ENCODE measurements at places on chromosomes 1 and 21. TPM values are rescaled to one million over a fixed set of nuclear protein-coding genes. Genes with fewer than 3 reads are reported as not detected.

Gene HLX
- 4.1 TPM for total RNA-seq

Gene CLDN17
- not detected for total RNA-seq

Gene HUNK
- total RNA-seq = 4.8 TPM

DNA sequence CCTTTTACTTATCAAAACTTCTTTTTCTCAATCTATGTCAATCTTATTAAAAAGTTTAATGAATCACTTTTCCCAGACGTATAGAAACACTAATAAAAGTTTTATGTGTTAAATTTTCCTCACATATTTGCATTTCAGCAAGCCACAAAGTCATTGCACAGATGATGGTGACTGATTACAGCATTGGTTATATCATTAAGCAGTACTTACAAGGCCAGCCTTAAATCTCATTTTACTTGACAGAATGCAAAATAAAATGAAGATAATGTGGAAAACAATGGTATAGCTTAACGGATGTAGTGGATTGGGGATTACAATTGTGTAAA, 39.5 kb downstream of the TMEM200B start:
- H3K4me3 ChIP-seq = no peak overlapping the region
- no peak for DNase-seq
- no peaks in the 10 kb centered on the region for H3K4me1 ChIP-seq
- H3K27me3 ChIP-seq = no peaks in the 10 kb centered on the region

DNA sequence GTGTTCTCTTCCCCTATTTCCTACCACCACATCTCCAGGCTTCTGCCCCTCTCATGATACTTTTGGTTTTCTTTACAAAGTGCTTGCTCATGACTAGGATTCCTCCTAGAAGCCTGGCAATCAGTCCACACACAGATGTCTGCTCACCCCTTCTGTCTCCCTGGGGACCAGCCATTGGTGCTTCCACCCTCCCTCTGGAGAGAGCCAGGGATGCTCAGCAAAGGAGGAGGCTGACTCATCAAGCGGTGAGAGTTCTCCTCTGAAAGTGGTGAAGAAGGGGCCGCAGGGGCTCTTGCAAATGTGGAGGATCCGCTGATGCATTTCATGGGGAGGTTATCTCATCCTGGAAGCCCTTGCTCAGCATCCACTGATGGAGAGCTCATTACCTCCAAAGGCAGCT, 14.5 kb downstream of the NT5C1A start:
- H3K27me3 ChIP-seq = no peaks in the 10 kb centered on the region
- peaks cover 26% of the 10 kb centered on the region for H3K4me1 ChIP-seq
- H3K4me3 ChIP-seq = no peak overlapping the region
- DNase-seq = no peak
- H3K36me3 ChIP-seq = peaks cover 9% of the 10 kb centered on the region

GRCh38 chr1:177410179-177410766, 239.5 kb downstream of the BRINP2 start:
- no peaks in the 10 kb centered on the region for H3K4me1 ChIP-seq
- no peak overlapping the region for H3K4me3 ChIP-seq
- no peaks in the 10 kb centered on the region for H3K36me3 ChIP-seq
- H3K27ac ChIP-seq = no peak overlapping the region

GRCh38 chr1:221761354-221762002, 19.6 kb upstream of the DUSP10 start:
- no peak overlapping the region for H3K4me3 ChIP-seq
- H3K27ac ChIP-seq = no peak overlapping the region
- no peak for DNase-seq

GRCh38 chr1:214310010-214310409, 29.1 kb downstream of the SMYD2 start:
- no peak overlapping the region for H3K4me3 ChIP-seq
- no peak for DNase-seq
- H3K27ac ChIP-seq = no peak overlapping the region

Measured in spinal cord (tissue), 10 donors.